ENCODE measurements at places on chromosomes 4 and X.
A peak's percentile ranks its signal among the peaks of the same experiment; 100 is the strongest.

- no peak for DNase-seq
Measured at GRCh38 chr4:61462451-61463326, 262.6 kb downstream of the ADGRL3 start.

DNA sequence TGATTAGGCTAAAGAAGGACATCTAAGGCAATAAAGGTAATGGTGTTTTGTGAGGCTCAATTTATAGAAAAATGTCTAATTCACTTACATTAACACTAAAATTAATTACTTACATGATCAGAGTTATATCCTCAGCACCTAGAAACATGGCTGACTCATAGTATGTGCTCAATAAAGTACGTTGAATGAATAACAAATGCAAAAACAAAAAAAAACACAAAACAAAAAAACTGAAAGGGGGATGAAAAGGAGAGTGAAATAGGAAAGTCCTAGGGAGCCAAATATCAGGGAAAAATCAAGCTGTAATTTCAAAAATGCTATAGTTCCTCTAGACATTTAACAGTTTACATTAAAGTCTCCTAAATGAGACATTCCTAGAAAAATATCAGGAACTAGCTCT is 18.7 kb downstream of the MBNL3 start:
- no peak for DNase-seq

- DNase-seq: peak; percentile 87
Measured at GRCh38 chr4:72568959-72569718, at the start of gene ADAMTS3. Gene ADAMTS3 (minus strand): TSS chr4:72569221. CDS start chr4:72568762, 459 bp downstream.

GRCh38 chr4:78551420-78552351 is at the start of gene ANXA3:
Gene ANXA3 (plus strand): TSS chr4:78551770. CDS start chr4:78554474, 2,704 bp downstream.
- DNase-seq: peak; percentile 71

- no peak for DNase-seq
Measured at GRCh38 chr4:38132843-38133662, 172.9 kb downstream of the PTTG2 start.

GRCh38 chr4:7238300-7238960 is 46.1 kb downstream of the SORCS2 start:
- DNase-seq: no peak
